ENCODE measurements at places on chromosomes 11 and 22. TPM values are rescaled to one million over a fixed set of nuclear protein-coding genes. Genes with fewer than 3 reads are reported as not detected.

GRCh38 chr11:61571869-61572268, 9.0 kb downstream of the SYT7 start:
- H3K4me1 ChIP-seq, result no peaks in the 10 kb centered on the region
- H3K27ac ChIP-seq, result no peak overlapping the region
- H3K27me3 ChIP-seq, result peaks cover 25% of the 10 kb centered on the region
- H3K4me3 ChIP-seq, result no peak overlapping the region
- DNase-seq, result no peak

DNA sequence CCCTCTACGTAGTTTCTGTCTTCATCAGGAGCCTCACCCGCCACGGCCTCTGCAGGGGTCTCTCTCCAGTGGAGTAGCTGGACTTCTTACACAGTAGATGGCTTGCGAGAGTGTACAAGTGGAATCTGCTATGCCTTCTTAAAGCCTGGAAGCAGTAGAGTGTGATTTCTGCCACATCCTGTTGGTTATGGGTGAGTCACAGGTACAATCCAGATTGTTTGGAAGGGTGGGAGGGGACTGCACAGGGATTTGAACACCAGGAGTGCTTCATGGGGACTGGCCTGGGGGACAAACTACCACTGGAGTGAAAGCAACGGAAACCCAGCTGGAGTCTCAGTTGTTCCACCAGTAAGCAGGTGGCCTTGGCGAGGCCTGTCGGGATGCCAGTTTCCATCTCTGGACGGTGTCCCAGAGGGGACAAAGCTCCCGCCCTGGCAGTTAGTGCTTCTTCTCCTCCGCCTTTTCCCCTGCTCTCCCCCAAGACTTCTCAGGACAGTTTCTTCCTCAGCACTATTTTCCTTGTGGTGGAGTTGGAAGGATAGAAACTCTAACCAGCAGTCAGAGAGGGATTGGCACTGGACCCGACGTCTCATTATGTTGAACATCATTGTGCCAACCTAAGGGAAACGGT, 85.0 kb upstream of the RCN1 start:
- DNase-seq, result no peak
- H3K27ac ChIP-seq, result no peak overlapping the region
- peaks cover 60% of the 10 kb centered on the region for H3K27me3 ChIP-seq
- H3K4me3 ChIP-seq, result no peak overlapping the region
- H3K36me3 ChIP-seq, result no peaks in the 10 kb centered on the region
- H3K4me1 ChIP-seq, result no peaks in the 10 kb centered on the region

MICAL2 gene
- 20.8 TPM for total RNA-seq

- peaks cover 9% of the 10 kb centered on the region for H3K4me1 ChIP-seq
- H3K27me3 ChIP-seq, result no peaks in the 10 kb centered on the region
- no peak for DNase-seq
- no peak overlapping the region for H3K4me3 ChIP-seq
- no peak overlapping the region for H3K27ac ChIP-seq
- no peaks in the 10 kb centered on the region for H3K36me3 ChIP-seq
Measured at GRCh38 chr11:132821014-132821413, 711.3 kb downstream of the OPCML start.

GRCh38 chr11:44338698-44339529, 29.0 kb upstream of the ALX4 start:
- no peak overlapping the region for H3K27ac ChIP-seq
- DNase-seq, result no peak
- no peaks in the 10 kb centered on the region for H3K36me3 ChIP-seq
- peaks cover 58% of the 10 kb centered on the region for H3K27me3 ChIP-seq
- no peak overlapping the region for H3K4me3 ChIP-seq

Measured in osteocyte (in vitro differentiated cells).